CD8-positive, alpha-beta memory T cell (primary cell): ENCODE measurements at places on chromosomes 2 and 18.

- DNase-seq, result no peak
Observed at GRCh38 chr2:25567406-25567805, 106.0 kb downstream of the DTNB start.

- no peak for DNase-seq
Observed at GRCh38 chr2:71101656-71102055, 28.4 kb downstream of the MCEE start.

DNA sequence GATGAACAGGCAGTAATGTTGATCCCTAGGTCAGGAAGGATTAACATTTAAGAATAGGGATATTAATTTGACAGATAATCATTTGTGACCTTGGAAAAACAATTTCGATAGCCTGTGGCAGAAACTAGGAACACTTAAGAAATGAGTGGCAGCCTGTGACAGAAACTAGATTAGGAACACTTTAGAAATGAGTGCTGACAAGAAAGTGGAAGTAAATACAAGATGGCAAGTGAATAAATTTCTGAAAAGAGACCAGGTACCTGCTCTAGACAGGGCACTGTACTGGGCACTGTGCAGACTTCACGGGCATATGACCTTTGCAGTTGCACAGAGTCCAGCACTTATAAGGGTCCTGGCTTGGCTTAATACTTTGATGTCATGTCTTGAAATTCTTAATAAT is 5.5 kb upstream of the HNRNPA3 start:
- no peak for DNase-seq

- DNase-seq, result peak; percentile 59
Observed at GRCh38 chr2:96554293-96555145, 18.0 kb downstream of the ARID5A start.

DNA sequence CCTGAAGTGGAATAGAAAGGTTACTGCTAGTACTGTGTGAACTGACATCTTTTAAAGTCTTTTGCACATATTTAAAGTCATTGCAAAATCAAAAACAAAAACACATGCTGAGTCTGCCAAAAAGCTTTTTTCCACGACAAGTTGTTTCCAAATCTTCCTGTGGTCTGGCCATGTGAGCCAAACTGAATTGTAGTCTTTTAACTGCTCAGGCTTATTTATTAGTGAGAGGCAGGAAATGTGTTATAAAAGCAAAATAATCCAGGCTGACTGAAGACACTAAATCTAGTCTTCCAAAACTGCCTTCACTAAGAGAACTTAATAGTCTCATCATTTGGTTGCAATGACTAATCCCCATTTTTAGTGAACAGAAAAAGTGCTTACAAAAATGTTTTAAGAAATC is 2.3 kb downstream of the KRCC1 start:
- DNase-seq, result no peak
